Ecto neural progenitor cell (in vitro differentiated cells): ENCODE measurements at places on chromosomes 1 and 21.

- no peak for DNase-seq
Measured at GRCh38 chr21:14114251-14114650, 96.5 kb downstream of the LIPI start.

GRCh38 chr1:99737016-99737415, 29.4 kb downstream of the FRRS1 start:
- peak; percentile 51 for DNase-seq

- no peak for DNase-seq
Measured at GRCh38 chr1:165896277-165896676, 68.9 kb downstream of the UCK2 start.

- DNase-seq: no peak
Measured at GRCh38 chr1:155219592-155220031, 11.1 kb downstream of the MTX1 start.

DNA sequence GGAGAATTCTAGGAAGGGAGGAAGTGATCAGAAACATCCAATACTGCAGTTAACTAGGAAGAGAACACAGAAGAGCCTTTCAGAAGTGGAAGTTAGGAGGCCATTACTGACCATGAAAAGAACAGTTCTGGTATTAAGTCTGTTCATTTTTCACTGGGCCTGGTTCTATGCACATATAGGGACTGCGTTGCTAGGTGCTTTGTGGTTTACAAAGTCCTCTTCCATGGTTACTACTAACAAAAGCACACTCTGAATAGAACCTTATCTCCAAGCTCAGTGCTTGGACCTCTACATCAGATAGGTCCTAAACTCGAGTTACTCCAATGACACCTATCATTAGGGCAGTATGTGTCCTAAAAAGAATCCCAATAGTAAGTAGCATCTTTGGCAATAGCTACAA, 75.4 kb downstream of the RPAP2 start:
- no peak for DNase-seq
